Suppressor macrophage (primary cell): ENCODE measurements at places on chromosomes 6 and 20.
A peak's percentile ranks its signal among the peaks of the same experiment; 100 is the strongest.

DNA sequence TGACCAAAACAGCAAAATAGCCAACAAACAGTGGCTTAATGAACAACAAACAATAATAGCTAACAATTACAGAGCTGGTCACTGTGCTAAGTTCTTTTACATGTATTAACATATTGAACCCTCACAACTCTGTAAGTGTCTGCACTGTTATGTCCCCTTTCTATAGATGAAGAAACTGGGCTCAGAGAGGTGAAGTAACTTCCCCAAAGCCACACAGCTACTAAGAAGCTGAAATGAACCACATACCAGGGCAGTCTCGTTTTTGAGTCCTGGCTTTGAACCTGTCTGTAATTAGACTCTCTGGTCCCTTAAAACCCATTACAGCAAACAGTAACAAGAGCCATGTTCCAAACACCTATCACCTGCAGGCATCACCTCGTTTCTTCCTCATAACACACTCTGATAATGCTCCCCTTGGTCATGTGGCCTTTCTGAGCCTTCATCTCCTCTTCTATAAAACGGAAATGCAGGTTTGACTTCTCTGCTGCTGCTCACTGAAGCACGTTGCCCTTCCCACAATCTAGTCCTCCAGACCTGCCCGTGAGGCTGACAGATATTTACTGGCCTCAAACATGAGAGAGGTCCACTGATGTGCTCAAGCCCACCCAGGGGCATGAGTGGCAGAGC is 23.3 kb downstream of the KCNK15 start:
- no peak for DNase-seq

- DNase-seq: no peak
Measured at GRCh38 chr20:60669211-60669610, 582.9 kb upstream of the CDH4 start.

DNA sequence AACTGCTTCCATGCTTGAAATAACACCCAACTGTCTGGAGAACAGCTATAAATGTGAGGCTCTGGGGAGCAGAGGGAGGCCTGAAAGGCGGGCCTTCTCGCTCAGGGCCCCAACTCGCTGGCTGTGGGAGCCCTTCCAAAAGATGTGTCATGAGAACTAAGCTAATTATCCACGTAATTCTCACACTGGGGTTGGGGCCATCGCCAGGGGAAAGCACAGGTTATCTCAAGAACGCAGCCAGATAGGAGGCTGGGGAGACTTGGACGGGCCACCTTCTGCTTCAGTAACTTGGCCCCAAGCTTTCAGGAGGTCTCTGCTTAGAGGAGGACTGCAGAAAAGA is 1.6 kb downstream of the PXDC1 start:
- no peak for DNase-seq

- no peak for DNase-seq
Measured at GRCh38 chr20:4022386-4023286, 7.3 kb upstream of the RNF24 start.

DNA sequence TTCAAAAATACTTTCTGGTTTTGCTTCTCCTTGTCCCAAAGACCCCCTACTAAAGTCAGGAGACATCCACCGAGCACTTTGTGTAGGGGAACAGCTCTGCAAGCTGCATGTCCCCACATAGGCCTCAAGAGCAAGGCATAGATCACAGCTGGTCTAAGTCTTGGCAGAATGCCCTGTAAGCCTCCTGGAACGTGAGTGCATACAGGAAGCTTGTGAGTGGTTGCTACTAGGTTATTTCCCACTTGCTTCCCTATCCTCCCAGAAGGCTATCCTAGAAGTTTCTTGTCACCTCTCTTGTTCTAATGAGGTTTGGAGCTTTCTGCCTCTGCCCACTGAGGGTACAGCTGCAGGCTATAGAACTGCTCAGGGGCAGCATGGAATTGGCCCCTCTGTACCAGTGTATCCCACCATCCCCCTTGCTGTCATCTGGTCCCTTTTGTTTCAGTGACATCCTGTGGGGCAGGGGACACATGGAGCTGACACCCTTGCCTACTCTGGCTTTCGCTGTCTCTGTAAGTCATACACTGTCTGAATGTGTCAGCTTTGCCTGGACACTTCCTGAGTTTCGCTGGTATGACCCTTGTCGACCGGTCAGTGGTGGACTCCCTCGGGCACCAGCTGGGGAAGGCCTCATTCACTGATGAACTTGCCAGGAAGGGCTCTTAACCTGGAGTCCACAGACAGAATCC is 35.6 kb upstream of the KCNK16 start:
- no peak for DNase-seq

DNA sequence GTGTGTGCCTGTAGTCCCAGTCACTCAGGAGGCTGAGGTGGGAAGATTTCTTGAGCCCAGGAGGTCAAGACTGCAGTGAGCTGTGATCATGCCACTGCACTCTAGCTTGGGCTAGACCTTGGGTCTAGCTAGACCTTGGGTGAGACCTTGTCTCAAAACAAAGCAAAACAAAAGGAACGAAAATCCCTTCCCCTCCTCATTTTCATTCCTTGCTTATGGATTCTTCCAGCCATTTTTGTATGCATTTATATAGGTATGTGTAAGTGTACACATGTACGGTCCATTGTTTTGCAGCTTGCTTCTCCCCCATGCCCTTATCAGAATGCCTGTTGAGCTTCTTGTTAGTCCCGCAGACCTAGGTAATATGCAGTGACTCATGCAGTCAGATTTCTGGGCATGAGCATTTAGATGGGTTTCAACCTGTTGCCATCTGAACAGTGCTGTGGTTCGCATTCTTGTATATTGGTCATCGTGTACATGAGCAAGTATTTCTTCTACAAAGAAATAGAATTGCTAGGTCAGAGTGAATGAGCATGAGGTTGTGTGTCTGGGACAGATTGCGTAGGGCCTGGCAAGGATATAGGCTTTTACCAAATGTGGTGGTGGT is 73.2 kb downstream of the ATRN start:
- no peak for DNase-seq

DNA sequence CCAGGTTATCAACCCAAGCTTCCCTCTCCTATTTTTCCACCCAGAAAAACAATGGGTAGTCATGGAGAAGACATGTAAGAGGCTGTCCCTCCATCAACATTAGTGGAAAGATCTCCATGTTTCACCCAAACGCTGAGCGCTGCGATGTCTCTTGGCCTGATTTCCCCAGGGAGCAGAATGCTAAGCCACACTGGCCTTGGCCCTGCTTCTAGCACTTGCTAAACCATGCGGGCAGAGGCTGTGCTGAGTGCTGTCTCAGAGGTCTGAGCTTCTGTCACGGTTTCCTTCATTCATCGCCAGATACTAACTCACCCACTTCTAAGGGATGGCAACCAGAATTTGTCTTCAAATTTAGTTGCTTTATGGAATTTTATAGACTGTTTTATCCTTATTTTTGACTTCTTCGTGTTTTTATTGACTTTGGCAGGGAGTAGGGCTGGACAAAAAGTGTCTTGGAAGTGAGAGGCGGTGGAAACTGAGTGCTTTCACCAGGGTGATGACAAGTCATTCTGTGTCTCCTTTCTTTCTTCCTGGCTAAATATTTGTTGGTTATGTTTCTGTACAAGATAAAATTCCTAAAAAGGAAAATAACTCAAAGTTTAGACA is 181.4 kb upstream of the UST start:
- no peak for DNase-seq

DNA sequence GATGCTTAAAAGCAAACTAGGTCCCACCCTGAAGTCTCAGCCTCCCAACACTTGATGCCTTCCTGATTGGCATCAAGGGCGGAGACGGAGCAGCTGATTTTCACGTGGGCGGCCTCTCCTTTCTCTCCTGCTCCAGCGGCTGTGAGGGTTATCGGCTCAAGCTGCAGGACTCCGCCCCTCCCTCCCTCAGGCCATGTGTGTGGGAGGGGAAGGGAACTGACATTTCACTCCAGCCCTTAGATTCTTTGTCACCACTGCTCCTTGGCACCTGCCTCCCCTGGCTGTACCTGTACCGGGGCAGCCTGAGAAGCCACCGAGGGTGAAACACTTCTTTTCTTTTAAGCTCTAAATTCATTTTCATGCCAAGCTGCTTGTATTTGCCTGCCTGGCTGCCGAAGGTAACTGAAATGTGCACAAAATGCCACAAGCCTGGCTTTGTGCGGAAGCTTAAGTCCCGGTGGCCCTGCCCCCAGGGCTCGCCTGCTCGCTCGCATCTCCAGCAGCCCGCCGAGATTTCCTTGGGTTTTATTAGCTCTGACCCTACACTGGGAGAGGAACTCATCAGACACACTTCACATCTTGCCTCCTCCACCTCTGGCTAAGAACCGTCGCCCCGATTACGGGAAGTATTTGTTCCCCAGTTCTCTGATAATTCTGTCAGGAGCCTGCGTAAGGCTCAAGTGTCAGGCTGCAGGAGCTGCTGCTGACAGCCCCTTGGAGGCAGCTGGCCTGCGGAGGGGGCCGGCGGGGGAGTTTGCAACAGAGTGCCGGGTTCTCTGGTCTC is 9.6 kb upstream of the CPNE5 start:
- DNase-seq: peak; percentile 85

DNA sequence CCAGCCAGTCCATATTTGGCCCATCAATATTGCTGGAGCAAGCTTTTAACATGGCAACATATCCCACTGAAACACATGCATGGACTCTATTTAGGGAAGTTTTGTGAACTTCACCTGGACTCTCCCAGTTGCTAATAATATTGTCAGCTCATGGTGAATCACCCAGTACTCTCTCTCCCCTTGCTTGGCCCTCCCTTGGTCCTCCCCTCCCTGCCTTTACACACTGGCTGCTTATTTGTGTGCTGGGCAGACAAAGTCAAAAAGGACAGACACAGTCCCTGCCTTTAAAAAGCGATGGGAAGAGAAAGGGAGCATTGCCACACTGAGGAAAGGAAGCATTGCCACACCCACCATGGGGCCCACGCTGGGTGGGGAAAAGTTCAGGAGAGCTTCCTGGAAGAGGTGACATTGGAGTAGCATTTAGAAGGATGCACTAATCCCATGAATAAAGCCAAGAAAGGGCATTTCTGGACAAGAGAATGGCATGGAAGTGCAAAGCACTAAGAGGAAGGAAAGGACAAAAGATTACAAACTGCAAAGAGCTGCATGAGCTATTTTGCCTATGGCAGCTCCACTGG is 143.4 kb upstream of the EXOC2 start:
- DNase-seq: no peak

GRCh38 chr6:67667637-67668422 is 967.3 kb upstream of the ADGRB3 start:
- no peak for DNase-seq

DNA sequence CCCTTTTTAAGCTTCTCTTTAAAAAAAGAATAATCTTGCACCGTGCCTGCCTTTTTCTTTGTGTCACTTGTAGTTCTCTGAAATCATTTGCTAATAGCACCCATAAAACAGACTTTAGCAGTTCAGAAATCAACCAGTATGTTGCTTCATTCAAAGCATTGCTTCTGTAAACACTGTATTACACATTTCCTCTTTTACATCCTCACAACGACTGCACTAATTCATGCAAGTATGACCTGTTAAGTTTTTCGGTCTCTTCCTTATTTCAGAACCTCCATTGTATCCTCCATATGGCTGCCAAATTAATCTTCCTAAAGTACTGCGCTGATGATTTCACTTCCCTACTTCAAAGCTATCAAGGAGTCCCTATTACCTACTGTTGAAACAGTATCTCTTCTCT is 142.9 kb upstream of the RNF217 start:
- DNase-seq: peak; percentile 31

DNA sequence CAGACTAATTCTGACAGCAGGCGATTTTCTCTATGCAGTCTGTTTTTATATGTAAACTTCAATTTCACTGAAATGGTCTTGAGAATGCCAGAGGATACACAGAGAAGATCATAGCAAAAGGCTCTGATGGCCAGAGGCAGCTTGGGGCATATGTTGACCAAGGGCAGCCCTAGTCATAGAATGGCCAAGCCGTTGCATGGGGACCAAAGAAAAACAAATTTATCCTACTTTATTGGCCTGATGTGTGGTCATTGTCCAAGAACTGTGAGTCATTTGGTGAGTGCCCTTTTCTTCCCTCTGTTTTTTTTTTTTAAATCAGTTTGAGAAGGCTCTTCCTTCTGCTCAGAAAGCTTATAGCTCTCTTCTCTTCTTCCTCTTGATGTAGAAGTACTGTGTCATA is 5.8 kb downstream of the HDGFL1 start:
- DNase-seq: no peak

DNA sequence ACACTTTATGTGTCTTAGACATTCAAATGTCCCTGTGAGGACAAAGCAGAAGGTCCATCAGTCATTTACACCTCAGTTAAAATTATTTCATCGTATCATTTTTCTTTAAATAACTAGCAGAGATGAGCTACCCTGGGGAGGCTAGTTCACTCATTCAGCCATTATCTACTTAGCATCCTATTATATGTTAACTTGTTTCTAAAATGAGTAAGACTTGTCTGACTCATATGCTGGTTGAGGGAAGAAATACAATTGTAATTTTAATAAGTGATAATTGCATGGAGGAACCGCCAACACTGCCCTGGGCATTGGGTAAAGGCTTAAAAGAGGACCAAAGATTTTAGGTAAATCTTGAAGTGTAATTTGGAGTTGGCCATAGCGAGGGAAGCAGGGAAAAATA is 12.4 kb upstream of the PTPRK start:
- no peak for DNase-seq

DNA sequence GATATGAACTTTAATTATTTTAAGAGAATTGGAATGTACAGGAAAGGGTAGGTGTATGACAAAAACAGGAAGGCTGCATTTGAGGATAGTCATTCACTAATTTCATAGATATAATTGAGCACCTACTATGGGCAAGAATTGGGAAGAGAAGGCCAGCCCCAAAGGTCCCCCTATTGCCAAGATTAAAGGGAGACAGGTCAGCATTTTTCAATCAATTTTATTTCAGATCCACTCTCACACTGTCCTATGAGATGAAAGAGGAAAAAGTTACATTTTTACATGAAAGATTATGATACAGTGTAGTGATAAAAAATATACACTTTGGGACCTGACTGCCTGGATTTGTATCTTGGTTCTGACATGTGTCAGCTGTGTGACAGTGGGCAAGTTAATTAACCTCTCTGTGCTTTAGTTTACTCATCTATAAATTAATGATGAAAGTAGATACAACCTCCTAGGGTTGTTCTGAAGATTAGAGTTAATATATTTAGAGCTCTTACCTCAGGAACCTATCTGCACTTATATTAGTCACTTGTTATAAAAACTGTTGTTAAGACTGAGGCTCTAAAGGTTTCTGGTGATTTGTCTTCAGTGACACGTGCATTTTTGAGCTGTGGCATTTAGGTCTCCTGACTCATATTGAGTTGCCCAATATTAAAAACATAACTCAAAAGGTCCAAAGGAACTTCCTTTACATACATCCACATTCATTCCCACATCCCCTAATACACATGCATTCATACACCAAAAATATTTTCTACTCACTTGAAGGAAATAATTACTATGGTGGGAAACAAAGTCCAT is 45.7 kb downstream of the SCGN start:
- peak; percentile 31 for DNase-seq
